Ecto neural progenitor cell (in vitro differentiated cells): ENCODE measurements at places on chromosomes 11 and 22.

DNA sequence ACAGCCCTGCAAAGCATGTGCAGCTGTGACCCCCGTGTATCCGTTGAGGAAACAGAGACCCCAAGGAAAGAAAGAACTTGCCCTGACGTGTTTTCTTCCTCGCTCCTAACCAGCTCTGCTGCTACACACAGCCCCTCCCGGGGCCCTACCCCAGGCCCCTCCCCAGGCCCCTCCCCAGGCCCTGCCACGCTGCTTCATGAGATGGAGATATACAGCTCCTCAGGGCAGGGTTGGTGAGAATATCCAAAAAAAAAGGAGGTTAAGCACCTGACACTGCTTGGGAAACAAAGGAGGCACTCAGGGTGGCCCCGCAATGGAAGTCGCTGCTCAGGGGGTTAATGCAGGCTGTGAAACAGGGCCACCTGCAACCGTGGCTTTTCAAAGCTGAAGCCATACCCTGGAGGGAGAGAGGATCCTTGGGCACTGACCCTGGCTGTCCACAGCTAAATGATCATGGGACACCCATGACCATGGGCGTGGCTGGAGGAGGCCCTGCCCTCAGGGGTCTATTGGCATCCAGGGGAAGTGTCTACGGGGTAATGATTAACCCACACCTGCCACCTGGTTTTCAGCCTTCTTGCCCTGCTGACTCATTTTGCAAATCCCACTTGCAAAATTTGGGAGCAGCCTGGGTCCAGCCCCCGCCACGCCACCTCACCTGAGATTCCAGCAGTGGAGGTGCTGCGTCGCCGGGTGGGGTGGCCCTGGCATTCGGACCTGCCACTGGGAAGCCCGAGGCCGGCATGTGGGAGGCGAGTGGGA, 112.1 kb upstream of the ANO1 start:
- no peak for DNase-seq

DNA sequence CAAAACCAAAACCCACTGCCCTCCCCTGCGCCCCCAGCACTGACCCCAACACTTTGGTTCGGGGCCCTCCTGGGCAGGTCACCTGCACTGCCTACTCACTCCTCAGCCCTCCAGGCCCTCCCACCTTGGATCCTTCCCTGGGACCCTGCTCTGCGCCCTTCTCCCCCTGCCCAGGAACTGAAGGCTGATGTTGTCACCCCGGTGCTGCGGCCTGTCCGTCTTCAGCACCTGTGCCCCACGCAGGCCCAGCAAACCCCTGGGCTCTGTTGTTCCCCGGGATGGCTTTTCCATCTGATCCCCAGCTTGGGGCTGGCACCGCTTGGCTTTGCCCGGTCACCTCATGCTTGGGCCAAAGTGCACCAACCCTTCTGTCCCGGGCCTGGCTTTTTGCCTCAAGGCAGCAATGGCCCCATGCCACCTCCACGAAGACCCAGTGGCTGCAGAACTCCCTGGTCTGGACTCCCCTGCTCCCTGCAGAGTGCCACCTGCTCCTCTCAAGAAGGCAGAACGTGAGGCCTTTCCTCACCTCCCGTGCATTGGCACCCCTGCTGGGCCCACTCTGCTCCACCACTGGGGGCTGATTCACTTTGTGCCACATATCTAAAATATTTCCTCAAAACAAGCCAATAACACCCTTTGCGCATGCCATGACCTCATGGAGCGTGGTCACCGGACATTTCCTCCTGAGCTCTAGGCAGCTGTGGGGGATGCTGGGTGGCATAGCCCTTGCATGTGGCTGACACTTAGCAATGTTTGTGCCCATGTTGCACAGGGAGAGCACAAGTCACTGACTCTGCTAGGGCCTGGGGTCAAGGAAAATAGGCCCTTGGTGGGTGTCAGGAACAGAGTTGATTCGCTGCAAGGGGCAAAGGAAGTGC, 8.8 kb downstream of the PPM1F start:
- no peak for DNase-seq

GRCh38 chr11:75323609-75324008, 27.9 kb downstream of the ARRB1 start:
- DNase-seq: no peak

DNA sequence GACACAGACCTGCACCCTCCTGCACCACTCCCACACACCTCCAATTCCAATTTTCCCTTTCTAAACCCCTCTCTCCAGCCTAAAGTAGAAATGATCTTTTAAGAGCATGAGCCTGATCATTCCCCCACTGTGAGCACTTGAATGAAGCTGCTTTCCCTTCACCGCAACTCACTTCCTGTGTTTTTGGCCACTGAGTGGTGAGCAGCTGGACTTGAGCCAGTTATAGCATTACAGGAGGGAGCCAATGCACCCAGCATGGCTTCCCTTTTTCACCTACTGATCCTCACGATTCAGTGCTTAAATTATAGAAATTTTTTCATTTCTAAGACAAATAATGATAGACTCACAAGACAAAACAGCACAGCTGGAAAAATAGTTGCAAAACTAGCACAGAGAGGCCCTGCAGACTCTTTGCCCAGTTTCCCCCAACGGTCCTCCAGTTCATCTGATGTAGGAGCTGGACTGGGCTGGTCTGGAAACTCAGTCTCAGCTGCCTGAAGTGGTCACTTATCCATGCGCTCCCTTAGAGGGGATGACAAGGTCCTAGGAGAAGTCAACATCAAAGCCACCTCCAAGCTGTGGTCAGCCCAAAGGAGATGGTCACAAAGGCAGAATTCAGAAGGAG, 9.7 kb upstream of the APOL4 start:
- peak; percentile 28 for DNase-seq

DNA sequence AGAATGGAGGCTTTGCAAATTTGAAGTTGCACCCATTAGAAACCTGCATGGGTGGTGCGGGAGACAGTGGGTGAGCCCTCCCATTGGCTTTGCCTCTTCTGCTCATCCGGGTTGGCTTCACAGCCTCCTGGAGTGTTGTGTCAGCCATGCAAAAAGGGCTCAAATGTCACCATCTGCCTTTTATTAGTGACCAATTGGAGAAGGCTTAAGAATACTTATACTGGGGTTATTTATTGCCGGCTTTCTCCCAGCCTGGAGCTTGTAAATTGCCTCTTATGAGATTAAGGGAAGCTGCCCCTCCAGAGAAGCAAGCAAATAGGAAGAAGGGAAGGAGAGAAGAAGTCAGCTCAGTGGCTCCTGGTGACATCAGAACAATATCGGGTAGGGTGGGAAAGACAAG, 182.6 kb downstream of the ST3GAL4 start:
- DNase-seq: no peak

GRCh38 chr22:35460688-35461087, 60.7 kb downstream of the MCM5 start:
- no peak for DNase-seq
